ENCODE measurements at places on chromosomes 2 and 18.

DNA sequence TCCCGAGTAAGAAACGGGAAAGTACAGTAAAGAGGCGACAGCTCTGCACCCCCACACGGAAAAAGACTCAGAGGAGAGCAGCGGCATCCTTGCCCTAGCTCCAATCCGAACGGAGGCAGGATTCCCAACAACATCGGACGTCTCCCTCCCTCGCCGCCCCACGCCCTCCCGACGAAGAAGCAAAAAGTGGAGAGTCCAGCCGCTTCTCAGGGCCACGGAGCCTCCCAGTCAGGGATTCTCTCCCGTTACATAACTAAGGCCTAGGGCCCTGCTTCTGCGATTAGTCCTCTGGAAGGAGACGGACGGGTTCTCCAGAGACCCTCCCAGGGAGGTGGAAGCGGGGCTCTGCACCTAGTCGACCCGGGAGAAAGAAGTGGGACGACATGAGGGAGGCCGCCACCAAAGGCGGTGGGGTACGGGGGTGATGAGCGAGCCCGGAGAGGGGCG is 587 bp downstream of the SUMO1 start:
- DNase-seq: no peak

DNA sequence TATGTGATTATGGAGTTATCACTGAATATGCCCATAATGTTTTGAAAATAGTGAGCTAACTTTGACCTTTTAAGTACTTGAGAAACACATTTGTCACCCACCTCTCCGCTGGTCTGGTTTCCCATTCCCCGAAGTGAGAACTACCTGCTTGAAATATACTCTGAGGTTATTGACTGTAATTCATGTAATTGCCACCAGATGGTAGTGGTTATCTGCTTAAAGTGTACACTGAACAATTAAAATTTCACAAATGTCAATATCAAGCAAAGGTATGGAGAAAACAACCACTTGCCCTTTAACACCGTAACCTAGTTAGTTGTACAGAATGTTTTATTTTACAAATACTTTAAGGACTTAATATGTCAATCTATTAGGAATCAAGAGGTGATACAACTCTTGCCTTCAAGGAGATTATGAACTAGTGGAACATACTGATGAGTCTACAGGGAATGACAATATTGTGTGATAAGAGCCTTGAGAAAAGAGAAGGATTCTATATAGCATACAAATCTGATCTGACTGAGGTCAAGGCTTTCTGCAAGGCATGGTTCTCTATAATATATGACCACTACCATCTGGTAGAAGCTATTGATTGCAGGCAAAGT is 316.8 kb upstream of the KCNH7 start:
- DNase-seq: no peak

DNA sequence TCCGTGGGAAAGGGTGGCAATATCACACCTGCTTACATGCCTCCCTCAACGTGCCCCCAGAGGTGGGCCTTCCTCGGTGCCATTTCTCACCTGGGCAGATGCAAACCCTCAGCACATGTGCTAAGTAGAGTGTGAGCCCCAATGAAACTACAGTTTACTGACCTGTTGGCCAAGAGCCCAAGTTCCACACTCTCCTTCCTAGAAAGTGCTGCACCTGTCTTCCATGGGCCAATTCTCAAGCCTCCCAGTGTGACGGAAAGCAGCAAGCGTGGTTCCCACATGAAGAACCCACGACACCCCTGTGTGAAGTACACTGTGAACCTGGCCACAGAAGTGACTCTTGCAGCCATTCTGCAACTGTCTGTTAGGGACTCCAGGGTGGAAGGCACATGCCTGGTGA is 73.7 kb downstream of the UXS1 start:
- no peak for DNase-seq

DNA sequence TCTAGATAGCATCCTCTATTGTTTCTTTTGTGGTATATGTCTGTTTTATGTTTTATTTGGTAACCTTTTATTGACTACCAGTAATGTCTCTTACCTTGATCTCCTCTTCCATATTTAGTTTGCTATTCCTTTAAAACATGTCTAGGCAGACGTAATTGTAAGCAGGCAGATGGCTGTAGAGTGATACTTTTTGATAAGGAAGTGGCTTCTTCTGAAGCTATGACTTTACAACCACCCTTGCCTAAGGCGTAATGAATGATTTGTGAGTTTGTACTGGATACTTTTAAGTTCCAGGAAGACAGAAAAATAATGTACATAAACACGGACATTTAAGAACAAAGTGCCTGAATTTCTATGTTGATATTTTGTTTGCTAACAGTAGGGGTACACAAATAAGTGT is 85.6 kb downstream of the ZNF804A start:
- no peak for DNase-seq

DNA sequence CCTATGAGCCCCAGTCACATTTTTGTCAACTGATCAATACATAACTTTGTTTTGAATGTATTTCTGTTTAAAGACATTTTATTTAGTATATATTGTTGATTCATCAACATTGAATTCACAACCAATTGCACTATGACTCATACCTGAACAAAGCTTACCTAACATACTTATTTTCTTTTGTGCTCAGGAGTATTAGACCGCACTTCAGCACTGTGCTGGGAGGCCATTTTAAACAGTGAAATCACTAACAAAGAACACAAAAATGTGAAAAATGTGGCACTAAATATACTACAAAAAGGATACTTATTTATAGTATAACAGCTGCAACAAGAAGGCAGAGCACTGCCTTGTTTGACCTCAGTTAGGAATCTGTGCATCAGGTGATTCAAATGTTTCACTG is 12.4 kb upstream of the IFIH1 start:
- DNase-seq: no peak

- no peak for DNase-seq
Measured at GRCh38 chr18:58223717-58224424, 179.8 kb downstream of the NEDD4L start.

DNA sequence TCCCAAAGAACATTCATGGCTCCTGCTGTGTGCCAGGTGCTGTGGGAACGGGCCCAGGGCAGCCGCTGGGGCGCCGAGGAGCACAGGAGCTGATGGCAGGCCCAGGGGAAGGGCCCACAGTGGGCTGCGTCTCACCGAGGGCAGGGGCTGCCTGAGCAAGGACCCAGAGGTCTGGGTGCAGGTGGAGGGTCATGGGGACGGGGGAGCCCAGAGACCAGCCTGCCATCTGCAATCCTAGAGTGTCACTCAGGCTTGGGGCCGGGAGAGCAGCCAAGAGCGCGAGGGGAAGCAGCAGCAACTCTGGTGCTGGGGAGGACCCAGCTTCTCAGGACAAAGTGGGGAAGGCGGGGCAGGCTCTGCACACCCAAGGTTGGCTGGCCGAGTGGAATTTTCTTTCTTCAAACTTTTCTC is 207.4 kb downstream of the HDAC4 start:
- DNase-seq: no peak

GRCh38 chr2:108617617-108618016 is 83.3 kb downstream of the LIMS1 start:
- no peak for DNase-seq

GRCh38 chr18:49721981-49722380 is 91.4 kb downstream of the ACAA2 start:
- no peak for DNase-seq

- DNase-seq: no peak
Measured at GRCh38 chr2:127721311-127721977, 20.1 kb downstream of the SFT2D3 start.

- no peak for DNase-seq
Measured at GRCh38 chr18:48136051-48136826, 205.8 kb upstream of the SMAD2 start.

GRCh38 chr2:57862153-57862552 is 184.5 kb upstream of the VRK2 start:
- DNase-seq: no peak

DNA sequence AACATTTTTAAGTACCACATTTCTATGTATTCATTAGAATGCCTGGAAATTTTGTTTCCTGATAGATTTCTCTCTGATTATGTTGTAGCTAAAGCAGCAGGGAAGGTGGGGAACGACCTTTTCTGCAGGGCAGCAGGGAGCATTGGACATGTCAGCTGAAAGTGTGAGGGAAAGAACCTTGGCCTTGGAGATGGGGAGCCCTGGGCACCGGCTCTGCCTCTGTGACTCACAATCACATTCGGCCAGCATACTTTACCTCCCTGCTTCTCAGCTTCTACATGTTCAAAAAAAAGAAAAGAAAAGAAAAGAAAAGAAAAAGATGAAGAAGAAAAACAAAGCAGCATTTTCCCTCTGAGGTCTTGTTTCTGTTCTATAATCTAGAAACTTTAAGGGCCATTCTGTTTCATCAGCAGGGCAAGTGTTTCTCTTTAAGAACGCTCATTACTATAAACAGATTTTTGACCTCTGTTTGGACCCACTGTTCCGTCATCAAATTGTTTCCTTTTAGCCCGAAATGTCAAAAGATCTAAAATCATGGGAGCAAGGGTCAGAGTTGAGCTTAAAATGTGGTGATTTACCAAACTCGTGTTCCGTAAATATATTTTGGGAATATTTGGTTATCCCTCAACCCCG is 27.9 kb downstream of the SETBP1 start:
- DNase-seq: no peak

DNA sequence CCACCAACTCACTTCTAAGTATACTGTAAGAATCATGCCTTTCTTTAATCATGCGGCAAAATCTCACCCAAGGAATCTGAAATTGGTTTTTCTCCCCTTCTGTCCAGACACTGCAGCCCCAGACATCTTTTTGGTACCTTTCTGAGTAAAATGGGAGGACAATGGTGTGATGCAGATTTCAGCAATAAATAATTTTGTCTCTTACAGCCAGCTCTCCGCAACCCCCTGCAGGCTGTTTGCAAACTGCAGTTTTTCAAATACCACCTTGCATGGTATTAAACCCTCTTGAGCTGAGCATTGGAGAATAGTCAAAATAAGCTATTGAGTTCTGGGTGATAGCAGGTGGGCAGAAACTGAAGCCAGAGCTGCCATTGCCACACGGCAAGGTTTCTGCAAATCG is 32.2 kb downstream of the GPR39 start:
- no peak for DNase-seq
